Gastrocnemius medialis (tissue), 4 donors: ENCODE measurements at places on chromosomes 12 and 14. TPM values are rescaled to one million over a fixed set of nuclear protein-coding genes. Genes with fewer than 3 reads are reported as not detected.

PDE3A gene
- 4.8 TPM for total RNA-seq

TESPA1 gene
- not detected for total RNA-seq

PZP gene
- total RNA-seq, result not detected

NDRG2 gene
- 2,790 TPM for total RNA-seq

CLEC1B gene
- total RNA-seq, result not detected

LRTM2 gene
- not detected for total RNA-seq

KCNK13 gene
- total RNA-seq, result not detected
